Spinal cord (tissue), 10 donors: ENCODE measurements at places on chromosomes 5 and 9.

DNA sequence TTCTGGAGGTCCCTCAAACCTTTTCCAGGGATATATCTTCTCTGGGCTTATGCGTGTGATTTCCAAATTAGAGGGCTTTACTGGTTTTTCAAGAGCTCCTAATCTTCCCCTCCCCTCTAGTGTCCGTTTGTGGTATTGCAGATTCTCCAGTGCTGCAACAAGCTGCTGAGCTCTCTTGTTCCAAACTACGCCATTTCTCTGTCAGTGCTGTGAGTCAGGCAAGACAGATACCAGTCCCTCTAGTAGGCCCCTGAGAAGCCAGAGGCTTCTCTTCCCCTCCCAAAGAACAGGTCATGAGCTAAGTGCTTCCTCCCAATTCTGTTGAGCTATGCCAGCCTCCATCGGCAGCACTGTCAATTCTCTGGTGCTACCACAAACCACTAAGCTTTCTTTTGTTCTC lies 149.5 kb downstream of the FANCC start:
- DNase-seq: no peak

DNA sequence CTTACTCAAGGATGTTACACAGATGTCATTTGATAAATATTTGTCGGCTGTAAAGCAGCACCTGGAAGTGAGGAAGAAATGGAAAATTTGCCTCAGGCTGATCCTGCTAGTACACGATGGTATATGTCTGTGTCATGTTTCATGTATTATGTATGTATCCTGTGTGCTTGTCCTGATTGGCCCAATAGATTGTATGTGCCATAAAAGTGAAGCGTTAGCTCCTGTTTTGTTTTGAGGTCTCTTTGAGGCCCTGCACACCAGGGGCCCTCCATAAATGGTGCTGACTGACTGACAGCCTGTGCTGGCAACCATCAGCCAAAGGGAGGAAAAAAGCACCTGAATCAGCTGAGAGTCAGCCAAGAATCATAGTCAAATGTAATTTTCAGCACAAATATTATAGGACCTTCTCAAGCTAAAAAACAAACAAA lies 11.8 kb upstream of the LNPEP start:
- no peak for DNase-seq

DNA sequence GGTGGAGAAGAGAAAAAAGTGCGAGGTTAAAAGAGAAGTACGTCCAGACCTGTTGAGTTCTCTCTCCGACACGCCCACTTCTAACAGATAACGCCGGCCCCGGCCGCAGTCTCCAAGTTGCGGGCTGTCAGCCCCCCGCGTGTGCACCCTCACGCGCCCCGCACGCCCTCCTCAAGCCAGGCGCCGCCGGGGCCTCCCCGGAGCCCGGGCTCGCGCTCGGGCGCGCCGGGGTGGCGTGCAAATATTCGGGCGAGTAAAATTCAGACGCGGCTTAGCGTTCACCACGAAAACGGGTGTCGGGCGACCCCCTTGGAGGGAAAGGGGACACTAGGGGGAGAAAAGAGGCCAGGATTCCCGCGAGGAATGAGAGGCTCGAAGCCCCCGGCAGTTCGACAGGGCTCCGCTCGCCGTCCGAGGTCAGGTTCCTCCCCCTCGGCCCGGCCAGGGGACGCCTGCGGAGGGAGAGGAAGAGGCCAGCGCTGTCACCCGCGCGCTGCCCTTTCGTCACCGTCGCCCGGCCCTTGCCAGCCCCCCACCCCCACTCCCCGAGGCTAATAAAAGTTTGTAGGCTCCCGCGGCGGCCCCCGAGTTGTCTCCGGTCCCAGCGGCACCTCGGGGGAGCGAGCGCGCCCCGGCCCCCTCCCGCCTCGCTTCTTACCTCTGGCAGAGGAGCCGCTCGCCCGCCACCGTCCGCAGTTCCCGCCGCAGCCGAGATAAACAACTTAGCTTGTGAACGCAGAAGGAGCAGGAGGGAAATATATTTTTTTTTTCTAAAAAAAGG lies 743 bp downstream of the NR3C1 start:
- peak; percentile 63 for DNase-seq

- no peak for DNase-seq
These were observed 77.7 kb downstream of the PSMB7 start for GRCh38 chr9:124337562-124337961.
